Hippocampal formation (tissue), 2 donors: ENCODE measurements at places on chromosomes 13 and 19.

DNA sequence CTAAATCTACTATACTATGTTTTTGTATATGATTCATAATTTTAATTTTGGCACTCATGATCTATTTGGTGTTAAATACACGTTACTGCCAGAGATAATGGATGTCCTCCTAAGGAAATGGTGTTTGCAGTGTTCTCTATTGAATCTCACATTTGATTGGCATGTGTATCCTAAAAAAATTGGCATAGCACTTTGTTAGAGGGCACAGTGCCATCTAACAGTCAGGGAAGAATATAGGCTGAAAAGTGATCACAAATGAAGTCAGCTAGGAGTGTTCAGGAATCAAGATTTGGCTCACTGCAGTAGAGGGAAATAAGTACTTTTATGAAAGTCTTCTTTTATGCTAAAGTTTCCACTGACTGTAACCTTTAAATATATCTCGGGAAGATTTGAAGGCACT lies 624.6 kb downstream of the GPC6 start:
- DNase-seq, result no peak

DNA sequence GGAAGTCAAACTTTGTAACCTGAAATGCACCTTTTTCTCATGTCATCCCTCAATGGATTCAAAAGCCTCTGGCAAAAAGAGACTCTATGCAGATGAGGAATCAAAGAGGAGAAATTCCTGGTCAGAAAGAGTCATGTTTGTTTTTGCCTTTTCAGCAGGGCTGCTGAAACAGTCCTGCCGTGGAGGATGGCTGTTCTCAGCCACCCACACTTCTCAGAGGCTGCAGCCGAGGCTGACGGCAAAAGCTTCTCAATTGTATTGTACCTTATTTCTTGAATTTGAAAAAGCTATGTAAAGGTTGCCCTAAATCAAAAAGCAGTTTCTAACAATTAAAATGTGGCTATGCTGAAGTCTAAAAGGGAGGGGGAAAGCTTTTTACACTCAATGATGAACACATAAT lies 385.3 kb downstream of the KCTD12 start:
- no peak for DNase-seq

DNA sequence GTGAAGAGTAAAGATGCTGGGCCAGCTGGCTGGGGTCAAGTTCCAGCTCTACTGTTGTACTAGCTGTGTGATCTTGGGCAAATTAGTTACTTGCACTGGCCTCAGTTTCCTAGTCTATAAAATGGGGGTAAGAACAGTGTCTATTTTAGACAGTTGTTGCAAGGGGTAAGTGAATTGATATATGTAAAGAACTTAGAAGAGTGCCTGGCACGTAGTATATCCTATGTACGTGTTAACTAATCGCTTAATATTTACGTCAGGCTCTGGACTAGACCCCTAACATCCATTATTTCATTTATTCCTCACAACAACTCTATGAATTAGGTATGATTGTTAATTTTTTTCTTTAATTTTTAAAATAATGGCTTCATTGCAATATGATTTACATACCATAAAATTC lies 3.7 kb upstream of the LCP1 start:
- DNase-seq, result no peak

- DNase-seq, result no peak
These were observed 21.9 kb downstream of the LCP1 start for GRCh38 chr13:46160065-46160464.

GRCh38 chr13:57611969-57612368 lies 19.6 kb upstream of the PCDH17 start:
- DNase-seq, result no peak

DNA sequence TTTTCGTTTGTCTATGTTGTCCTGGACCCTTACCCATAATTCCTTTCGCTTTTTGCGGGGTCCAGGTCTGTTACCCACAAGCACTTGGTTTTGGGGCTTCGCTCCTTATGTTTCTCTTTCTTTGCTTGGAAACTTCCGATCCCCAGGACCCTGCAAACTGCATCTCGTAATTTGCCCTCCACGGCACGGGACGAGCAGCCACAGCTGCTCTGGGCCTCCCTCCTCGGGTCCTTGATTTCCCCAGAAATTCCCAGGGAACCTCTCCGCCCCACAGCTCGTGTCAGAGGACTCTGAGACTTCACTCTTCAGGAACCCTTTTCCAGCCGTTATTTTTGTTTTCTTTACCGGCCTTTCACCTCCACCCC lies 599 bp downstream of the SNRNP70 start:
- DNase-seq, result no peak
